ENCODE measurements at places on chromosomes 5 and 9. TPM values are rescaled to one million over a fixed set of nuclear protein-coding genes. Genes with fewer than 3 reads are reported as not detected.

The ANKRD20A1 gene
- 1.5 TPM for total RNA-seq

The SPINK13 gene
- not detected for total RNA-seq

The SLC25A2 gene
- not detected for total RNA-seq

The LRRC14B gene
- total RNA-seq: not detected

The ANKRD33B gene
- 10.9 TPM for total RNA-seq

Measured in A549 treated with GW870086 at 1 μM for 4 hours (cell line).